ENCODE measurements at places on chromosomes 2 and 18. TPM values are rescaled to one million over a fixed set of nuclear protein-coding genes. Genes with fewer than 3 reads are reported as not detected.

DNA sequence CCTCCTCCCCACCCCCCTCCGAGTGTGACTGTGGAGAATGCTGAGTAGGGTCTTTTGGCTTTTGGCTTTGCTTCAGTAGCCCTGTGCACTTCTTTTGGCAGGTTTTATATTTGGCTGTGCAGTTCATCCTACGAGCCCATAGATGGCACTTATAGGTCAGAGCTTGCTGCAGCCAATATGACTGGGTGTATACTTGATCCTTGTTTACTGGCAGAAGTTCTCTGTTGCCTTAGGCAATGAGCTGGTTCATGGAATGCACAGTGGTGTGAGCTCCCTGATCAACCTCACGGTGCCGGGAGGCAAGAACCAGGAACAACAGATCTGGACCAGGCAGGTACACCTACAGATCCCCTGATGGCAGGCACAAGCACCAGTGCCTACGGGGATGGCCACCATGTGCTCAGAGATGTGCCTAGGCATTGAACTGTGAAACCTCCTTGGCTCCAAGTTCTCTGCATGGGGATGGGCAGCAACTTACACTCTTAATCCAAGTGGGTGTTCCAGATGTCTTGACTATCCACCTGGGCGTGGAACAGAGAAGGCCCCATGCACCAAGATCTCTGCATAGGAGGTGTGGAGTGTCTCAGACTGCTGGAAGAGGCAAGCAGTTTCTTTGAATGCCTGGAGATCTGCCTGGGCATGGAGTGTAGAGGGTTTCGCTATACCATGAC lies 190.4 kb downstream of the KIAA1328 start:
- DNase-seq = no peak

Gene SCYGR6
- not detected for total RNA-seq

- no peak for DNase-seq
Measured at GRCh38 chr18:27619906-27620305, 434.8 kb upstream of the CHST9 start.

GRCh38 chr18:47501946-47502345 lies 250.5 kb upstream of the SKOR2 start:
- no peak for DNase-seq

Gene TCF23
- total RNA-seq = not detected

DNA sequence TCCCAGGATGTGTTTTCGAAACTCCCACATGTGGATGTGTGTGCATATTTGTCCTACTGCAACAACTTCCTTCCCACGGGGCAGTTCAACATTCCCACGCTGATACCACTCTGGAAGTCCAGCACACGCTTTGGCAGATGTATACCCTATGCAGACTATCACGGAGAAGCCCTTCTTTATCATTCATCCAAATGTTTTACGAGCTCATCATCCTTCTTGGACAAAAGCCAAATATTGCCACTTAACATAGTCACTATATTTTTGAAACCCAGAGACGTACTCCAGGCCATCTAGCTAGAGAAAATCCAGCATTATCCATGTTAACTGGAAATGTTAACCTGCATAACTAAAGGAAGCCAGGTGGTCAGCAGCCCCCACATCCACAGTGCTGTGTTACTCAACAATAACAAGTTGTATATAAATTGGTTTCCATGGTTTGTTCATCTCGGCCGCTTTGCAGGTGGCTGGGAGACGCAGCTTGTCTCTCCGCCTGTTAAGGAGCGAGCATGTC lies 131.5 kb downstream of the ZNF532 start:
- peak; percentile 29 for DNase-seq

Gene DOK6
- total RNA-seq = 2.0 TPM

DNA sequence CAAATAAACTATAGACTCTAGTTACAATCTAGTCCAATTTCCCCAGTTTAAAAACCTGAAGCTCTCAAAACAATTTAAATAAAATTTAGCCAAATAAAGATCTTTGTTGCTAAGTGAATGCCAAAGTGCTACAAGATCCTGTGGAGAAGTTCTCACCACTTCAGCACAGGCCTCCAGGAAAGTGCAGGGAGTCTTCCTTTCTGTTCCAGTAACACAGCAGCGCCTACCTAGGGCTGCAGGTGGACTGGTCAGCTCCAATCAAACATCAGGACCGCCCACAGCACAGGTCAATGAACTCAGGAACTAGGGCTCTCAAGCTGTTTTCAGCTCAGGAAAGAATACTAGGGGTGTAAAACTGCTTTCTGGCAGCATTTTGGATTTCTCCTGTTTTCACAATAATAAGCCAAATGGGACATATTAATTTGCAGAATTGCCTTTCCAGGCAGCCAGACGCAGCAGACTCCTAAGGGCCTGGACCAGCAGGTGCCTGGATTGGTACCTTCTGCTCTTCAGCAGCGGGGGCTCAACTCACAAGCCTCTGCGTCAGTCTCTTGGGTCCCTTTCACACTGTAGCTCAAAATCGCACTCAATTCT lies 1.5 kb downstream of the FAM110C start:
- DNase-seq = peak; percentile 66

Gene SERPINB8
- 1.2 TPM for total RNA-seq

DNA sequence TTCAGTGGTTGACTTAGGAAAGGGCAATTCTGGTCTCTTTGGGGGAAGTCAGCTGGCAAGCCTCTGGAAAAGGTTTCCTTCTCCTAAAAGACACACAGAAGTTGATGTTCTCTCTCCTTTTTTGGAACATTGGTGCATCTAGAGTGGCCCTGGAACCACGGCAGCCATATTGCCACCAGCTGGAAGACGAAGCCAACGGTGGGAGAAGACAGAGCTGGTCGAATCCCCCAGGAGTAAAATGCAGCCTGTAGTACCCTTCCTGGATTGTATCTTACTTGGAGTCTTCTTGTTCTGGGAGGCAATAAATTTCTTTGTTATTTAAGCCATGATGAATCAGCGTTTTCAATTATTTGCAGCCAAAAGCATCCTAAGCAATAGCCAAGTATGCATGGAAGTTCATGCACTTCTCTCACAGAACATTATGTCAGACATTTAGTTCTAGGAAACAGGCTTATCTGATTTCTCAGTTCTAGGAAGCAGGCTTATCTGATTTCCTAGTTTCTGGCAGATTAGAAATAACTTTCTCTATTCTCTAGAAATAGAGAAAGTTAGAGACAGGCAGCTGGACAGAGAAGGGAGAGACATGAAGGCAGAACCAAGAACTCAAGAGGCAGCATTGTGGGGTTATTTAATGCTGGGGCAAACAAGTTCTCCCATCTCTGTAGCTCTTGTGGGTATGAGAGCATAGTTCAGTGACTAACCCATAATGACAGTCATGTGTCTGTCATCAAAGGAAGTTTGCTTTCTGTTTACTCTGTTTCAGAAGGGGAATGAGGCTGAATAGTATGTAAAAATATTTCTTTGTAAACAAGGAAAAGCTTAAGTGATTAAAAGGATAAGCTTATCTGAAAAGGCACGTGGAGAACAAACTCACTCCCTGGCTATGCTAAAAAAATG lies 40.5 kb upstream of the NABP1 start:
- DNase-seq = no peak

GRCh38 chr2:54503192-54503591 lies 47.1 kb downstream of the SPTBN1 start:
- DNase-seq = no peak

Gene RFTN2
- 0.58 TPM for total RNA-seq

Gene TWIST2
- total RNA-seq = 58.0 TPM

- DNase-seq = no peak
Measured at GRCh38 chr2:48043746-48044145, 137.4 kb upstream of the FBXO11 start.

GRCh38 chr18:12309683-12310198 lies 1.7 kb downstream of the TUBB6 start:
- DNase-seq = no peak

Gene RNF152
- total RNA-seq = 15.2 TPM

GRCh38 chr2:137708311-137708710 lies 256.0 kb upstream of the HNMT start:
- no peak for DNase-seq

Gene GKN1
- total RNA-seq = 380 TPM

- no peak for DNase-seq
Measured at GRCh38 chr2:173021939-173022371, 53.7 kb upstream of the MAP3K20 start.

- no peak for DNase-seq
Measured at GRCh38 chr2:70949086-70949485, 13.4 kb downstream of the ATP6V1B1 start.

DNA sequence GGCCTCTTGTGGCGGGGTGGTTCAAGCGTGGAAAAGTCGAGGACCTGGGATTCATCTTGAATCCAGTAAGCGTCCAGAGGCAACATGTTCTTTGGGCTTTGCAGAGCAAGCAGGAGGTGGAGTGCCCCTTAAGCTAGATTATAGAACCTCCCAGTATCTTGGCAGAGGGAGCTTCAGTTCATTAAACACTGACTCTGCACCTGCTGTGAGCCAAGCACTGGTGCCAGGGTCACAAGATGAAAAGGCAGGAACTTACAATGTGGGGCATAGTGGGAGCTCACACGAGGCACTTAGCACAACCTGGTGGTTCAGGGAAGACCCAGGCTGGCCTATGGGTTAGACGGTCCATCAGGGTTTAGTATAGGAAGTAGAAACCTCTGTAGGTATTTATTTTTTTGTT lies 7.4 kb upstream of the FZD5 start:
- no peak for DNase-seq

Gene ZNF521
- total RNA-seq = 16.5 TPM
